Cardiac fibroblast (primary cell): ENCODE measurements at places on chromosomes 7 and 10.

DNA sequence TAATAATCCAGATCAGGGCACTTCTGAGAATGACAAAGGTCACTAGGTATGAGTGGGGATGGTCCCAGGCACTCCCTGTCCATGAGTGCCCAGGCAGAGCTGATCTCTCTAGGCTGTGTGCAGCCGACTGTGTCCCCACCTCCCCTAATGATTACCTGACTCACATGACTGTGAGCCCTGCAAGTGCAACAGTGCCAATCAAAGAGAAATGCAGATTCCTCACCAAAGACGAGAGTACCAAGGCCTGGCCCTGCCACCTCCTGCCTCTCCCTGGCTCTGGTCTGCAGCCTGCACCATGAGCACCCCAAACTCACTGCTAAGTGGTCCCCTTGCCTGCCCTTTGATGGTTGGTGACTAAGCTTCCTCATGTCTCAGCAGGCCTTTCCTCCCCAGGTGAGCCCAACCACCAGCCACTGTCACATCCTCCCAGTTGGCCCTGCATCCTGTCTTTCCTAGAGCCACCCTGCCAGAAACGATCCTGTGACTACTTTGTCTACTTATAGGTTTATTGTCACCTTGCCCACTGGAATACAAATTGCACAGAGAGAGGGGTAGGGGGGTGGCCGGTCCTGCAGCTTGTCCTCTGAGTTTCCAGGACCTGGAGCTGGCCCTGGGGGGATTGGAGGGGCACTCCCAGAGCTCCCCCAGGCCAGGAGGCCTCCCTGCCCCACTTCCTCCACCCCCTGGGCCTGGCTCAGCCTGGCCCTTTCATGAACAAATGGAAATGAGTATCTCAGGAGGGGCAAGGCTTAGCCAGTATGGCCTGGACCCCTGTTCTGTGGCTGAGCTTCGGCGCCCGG lies 22.4 kb upstream of the GDF10 start:
- no peak for DNase-seq

DNA sequence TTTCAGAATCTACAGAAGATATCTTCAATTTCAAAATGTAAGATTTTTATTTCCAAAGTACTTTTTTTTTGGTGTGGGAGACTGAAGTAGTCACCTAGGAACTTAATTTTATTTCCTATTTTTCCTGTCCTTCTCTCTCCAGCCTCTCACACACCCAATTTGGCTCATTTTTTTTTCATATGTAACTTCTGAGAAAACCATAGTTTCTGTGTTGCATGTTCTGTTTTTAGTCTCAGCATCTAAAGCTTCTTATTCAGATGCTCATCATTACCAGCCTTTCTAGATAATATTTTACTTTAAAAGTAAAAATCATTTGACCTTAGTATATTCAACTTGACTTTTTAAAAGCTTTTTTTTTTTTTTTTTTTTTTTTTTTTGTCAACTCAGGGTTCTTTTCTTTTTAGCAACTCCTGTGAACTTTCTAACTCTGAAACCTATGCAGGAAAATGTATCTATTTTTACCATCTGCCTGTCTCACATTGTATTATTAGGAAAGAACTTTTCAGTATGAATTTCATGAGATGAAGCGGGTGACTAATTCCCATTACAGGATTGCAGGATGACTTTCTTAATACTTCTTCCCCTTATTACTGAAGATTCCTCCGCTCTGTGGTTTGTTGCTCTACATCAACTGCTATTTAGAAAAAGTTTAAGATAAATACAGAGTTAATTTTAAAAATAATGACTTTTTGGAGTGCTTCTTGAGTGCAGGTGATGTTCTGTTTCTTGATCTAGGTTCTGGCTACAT lies 73.6 kb upstream of the LSM8 start:
- DNase-seq: no peak

DNA sequence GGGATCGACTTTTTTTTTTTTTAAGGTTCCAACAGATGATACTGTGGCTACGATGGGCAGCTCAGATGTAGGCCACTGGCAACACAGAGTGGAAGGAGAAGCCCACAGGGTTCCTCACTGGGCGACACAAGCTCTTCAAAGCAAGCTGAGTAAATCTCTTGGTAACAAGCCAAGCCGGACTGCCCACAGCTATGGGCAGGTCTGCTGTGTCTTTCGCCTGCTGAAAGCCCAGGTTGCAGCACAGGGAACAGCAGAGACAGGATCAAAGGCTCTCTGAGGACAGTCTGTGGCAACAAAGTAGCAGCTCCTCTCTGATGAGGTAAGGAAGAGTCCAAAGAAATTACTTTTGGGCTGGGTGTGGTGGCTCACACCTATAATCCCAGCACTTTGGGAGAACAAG lies 83.6 kb downstream of the KCNMA1 start:
- DNase-seq: no peak

- DNase-seq: no peak
These were observed 30.7 kb downstream of the JCAD start for GRCh38 chr10:30028738-30029030.
